ENCODE measurements at places on chromosomes 3 and 15.

- no peak for DNase-seq
Observed at GRCh38 chr3:56314842-56315241, 153.4 kb downstream of the ERC2 start.

DNA sequence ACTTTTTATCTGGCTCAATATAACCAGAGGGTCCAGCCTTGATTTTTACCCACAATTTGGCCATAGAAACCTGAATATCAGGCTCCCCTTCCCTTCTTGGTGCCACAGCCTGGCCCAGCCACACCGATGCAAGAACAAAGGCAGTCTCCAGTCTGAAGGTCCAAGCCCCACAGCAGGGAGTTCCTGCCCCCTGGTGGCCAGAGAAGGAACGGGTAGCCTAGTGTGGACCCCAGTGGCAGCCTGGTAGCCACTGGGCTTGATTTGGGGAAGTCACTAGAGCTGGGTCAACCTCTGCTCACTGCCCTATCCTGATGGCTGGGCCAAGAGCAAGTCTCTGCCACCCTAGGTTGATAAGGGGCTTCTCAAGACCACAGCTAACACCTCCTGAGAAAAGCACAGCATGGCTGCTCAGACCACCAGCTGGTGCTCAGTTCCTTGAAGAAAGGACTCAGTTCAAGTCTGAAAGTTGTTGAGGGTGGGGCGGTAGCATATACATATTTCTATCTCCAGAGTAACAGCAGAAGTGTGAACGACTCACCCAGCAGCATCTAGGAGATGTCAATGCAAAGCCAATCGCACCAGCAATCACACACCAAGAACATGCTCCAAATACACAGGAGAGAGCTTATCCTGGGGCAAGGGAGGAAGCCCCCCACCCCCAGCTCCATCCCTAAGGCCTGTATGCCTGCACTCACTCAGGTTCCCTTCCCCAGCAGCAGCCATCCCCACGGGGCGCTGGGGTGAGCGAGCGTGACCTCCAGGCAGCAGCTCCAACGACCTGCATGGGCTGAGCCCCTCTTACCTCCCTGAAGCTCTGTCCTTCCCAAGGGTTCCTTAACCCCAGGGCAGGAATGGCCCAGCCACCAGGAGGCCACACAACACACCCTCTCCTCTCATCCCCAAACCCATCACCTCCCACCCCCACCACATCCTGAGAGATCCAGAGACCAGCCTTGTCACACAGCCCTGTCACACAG lies 7.6 kb downstream of the PFKFB4 start:
- peak; percentile 36 for DNase-seq

- no peak for DNase-seq
Observed at GRCh38 chr3:76051145-76051544, 265.8 kb upstream of the ZNF717 start.

DNA sequence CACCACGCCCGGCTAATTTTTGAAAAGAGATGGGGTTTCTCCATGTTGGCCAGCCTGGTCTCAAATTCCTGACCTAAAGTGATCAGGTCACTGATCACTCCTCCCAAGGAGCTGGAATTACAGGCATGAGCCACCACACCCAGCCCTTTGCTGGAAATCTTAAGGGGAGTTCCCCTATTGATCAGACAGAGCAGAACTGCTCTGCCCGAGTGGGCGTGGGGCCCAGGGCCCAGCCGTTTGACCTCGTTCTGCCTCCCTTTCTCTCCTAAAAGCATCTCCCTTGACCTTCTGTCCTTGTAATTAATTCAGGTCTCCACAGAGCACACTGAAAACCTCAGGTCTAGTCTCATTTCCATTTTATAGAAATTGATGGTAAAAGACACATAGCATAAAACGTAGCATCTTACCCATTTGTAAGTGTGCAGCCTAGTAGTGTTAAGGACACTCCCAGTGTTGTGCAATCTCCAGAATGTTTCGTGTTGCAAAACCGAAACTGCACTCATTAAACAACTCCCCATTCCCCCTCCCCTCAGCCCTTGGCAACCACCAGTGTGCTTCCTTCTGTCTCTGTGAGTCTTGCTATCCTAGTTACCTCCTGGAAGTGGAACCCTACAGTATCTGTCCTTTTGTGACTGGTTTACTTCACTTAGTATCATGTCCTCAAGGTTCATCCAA lies 89.3 kb downstream of the SLCO3A1 start:
- no peak for DNase-seq
